ENCODE measurements at places on chromosomes 13 and 19.

GRCh38 chr13:68588623-68589022 is 1358.5 kb upstream of the PCDH9 start:
- no peak for DNase-seq

DNA sequence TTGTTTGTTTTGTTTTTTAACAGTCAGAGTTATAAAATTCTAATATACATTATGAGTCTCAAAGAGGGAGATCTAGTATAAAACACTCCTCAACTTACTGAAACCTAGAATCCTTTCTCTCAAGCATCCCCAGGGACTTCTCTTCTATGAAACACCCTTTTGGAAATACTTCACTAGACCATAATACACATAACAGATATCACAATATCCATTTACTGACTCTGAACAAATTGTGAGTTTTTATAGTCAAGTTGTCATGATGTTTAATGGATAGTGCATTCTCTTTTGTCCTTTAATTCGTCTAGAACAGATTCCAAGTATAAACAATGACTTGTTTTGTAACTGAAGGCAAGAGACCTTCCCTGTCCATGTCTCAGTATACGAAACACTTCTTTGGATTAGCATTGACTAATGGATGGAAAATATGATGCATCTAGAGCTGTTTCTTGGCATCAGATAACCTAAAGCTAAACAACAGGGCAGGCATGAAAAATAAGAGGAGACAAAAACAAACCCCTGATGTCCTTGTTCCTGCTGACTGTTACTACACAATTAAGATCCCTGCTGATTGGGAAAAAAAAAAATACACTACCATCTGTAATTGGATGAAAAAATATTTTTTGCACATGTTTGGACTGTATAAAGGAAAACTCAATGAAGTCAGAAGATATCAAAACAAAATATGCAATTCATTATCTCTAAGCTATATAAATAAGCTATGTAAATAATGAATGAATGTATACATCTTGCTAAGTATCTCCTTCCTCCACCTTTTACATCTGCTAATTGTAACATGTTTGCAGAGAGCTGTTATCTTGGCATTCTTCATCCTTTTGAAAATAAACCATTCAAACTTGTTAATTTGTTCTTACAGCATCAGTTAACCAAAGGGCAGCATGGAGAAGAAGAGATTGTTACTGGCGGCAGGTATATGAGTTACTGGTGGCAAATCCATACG is 214.2 kb downstream of the LACC1 start:
- no peak for DNase-seq

- DNase-seq = no peak
Measured at GRCh38 chr13:105763851-105764250, 771.6 kb downstream of the EFNB2 start.

DNA sequence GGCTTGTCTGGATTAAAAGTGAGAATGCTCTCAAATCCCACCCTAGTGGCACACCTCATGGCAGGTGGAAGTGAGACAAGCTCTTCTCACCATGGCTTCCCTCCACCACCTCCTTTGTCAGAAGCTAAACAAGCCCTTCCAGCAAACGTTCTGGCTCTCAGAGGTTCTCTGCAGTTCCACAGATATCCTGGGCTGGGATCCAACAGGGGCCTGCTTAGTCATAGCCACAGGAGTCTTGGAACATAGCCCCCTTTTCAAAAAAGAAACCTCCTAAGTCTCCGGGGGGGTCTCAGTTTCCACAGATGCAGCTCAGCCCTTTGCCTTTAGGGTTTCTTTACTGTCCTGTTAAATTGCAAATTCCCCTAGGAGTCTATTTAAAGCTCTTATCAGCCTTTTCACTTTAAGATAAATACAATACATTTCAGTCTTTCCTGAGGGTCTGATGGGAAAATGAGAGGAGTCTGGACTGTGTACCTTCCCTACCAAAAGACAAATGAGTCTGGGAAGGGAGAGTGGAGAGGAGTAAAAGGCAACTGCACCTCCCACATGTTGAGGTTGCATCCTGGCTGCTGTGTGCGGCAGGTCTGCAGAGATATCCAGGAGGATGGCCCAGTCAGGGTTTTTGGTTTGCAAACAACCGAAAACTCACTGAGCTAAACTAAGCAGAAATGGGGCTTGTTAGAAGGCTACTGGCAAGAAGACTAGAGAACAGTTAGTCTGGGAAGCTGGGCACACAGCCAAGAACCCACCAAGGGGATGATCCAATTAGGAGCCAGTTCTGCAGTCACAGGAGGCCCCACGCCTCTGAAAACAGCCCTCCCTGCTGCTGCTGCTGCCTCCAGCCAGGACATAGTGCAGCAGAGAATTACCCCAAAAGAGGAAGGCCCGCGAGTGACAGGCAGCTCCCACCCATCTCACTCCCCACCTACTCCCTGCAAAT is 41.4 kb upstream of the SERP2 start:
- DNase-seq = no peak

GRCh38 chr13:99314640-99315176 is 7.5 kb upstream of the GPR183 start:
- DNase-seq = no peak

DNA sequence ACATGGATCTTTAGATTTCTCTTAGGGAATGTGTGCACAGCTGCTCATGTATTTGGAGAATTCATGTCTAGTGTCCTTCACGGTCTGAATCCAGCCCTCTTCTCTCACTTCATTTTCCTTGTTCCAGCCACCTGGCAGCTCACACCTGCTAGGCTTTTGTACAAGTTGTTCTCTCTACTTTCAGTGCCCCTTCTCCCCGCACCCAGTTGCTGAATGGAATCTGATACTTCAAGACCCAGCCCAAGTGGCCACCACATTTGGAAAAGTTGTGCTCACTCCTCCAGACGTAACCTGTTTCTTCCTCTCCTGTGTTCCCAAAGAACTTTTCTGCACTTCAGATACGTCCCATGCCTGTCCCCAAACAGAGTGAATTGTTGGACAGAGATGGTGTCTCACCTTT is 235.6 kb downstream of the SHISA2 start:
- no peak for DNase-seq

DNA sequence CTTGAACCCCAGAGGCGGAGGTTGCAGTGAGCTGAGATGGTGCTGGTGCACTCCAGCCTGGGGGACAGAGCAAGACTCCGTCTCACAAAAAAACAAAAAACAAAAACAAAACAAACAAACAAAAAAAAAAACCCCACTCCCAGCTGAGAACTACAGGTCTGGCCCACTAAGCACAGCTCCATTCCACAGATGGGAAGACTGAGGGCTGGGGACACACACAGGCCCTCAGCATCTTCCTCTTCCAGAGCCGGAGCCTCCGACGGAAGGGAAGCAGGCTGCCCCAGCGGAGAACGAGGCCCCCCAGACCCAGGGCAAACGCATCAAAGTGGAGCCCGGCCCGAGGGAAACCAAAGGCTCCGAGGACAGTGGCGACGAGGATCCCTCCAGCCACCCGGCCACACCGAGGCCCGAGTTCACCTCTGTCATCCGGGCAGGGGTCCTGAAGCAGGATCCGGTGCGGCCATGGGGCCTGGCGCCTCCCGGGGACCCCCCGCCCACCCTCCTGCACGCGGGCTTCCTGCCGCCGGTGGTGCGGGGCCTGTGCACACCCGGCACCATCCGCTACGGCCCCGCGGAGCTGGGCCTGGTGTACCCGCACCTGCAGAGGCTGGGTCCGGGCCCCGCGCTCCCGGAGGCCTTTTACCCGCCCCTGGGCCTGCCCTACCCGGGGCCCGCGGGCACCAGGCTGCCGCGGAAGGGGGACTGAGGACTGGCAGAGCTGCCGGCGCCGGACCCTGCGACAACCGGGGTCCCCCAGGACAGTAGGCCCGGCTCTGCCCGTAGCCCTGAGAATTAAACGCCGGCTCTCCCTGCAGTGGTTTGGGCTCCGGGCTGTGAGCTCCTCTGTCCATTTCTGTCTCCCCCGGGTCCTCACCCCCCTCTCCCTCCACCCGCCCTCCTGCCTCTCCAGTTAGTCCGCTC is 3.2 kb downstream of the TMEM160 start:
- no peak for DNase-seq

DNA sequence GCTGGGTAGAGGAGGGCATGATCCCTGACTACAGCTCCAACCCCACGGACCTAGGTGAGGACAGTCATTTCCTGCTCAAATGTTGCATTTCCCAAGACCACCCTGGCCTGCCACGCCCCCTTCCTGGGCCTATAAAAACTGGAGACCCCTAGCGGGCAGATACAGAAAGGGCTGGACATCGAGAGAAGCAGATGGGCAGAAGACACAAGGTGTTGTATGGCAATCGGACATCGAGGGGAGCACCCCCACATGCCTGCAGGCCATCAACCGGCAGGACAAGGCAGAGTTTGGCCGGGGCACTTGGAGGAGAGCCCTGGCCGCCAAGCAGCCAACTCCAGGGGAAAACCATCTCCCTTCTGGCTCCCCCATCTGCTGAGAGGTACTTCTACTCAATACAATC is 746.4 kb downstream of the PCDH9 start:
- DNase-seq = no peak

All from NCI-H526 (cell line).